SJSA1 (cell line): ENCODE measurements at places on chromosomes 13 and 19. TPM values are rescaled to one million over a fixed set of nuclear protein-coding genes. Genes with fewer than 3 reads are reported as not detected.
A peak's percentile ranks its signal among the peaks of the same experiment; 100 is the strongest.

DNA sequence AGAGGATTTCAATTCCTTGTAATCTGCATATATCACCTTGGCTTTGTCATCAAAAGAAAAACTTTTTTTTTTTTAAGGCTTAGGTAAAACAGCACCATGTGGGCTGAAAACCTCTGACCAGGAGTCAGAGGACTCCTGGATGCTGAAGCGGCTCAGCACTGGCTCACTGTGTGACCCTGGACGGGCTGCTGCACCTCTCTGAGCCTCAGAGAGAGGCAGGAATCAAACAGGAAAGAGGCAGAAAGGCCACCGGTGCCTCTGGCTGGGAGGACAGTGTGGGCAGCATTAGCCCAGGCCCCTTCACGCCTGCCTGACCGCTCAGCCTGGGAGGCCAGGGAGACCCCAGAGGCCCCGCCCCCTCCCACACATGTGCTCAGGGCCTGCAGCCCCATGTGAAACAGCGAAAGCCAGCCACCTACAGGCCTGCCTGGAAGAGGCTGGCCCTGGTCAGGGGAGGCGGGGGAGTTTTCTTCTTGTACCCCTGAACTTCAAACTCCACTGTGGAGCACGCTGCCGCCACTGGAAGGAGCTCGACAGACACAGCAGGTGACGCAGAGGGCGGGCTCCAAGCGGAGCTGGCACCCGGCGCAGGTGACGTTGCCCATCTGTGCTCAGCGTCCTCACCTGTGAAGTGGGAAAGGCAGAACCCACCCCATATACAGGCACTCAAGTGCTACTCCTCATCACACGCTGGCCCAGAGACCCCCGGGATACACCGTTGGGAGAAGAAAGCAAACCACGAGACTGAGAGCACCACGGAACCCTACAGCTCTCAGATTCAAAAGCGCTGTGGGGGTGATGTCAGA, 39.7 kb downstream of the MLLT1 start:
- no peak for DNase-seq
- H3K27me3 ChIP-seq, result no peaks in the 10 kb centered on the region
- H3K27ac ChIP-seq, result no peak overlapping the region
- H3K36me3 ChIP-seq, result peaks cover 11% of the 10 kb centered on the region
- peaks cover 4% of the 10 kb centered on the region for H3K4me1 ChIP-seq
- no peak overlapping the region for H3K4me3 ChIP-seq

The GPR18 gene
- total RNA-seq, result not detected in 2 replicates

DNA sequence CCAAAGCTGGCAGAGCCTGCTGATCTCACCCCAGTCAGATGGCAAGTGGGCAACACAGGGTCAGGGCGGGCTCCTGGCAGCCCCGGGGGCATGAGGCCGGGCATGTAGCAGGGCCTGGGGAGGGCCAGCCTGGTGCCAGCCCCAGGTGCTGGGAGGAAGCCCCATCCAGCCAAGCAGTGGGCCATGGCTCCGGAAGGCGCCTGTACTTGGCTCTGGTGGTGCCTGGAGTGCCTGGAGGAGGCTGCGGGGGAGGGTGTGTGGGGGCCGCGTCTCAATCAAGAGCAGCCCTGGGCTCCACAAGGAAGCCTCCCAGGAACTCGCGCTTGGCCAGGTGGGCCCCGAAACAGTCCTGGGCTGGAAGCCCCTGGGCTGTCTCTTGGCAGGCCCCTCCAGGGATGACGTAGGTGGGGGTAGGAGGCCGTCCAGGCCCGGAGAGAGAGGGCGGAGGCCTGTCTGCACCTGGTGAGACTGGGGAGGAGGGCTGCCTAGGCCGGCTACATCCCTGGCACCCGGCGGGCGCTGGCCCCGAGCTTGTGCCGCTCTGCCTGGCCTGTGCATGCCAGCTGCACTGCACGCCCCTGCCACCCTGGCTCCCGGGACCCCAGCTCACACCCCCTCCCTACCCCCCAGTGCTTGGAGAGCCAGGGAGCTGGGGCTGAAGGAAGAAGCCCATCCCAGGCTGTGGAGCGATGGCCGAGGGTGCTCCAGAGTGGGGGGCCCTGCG, 45.9 kb downstream of the COMP start:
- DNase-seq, result no peak
- H3K4me1 ChIP-seq, result no peaks in the 10 kb centered on the region
- no peaks in the 10 kb centered on the region for H3K27me3 ChIP-seq
- H3K4me3 ChIP-seq, result no peak overlapping the region
- H3K36me3 ChIP-seq, result no peaks in the 10 kb centered on the region

- no peak overlapping the region for H3K4me3 ChIP-seq
- no peaks in the 10 kb centered on the region for H3K4me1 ChIP-seq
- no peak overlapping the region for H3K27ac ChIP-seq
Measured at GRCh38 chr13:27968316-27969081, 616 bp downstream of the CDX2 start.

DNA sequence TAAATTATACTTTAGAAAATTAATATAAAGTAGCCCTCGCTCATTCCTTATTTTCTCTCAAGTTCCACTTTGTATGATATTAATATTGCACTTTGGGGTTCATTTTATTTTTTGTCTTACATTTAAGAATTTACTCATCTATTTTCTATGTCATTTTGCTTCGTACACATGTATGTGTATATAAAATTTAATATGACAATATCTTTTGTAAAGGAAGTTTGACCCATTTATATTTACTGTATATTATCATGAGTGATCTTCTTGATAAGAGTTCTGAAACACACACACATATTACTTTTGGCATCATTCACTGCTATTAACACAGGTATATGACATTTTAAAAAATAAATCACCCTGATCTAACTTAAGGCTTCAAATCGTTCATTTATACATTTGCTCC, 83.1 kb downstream of the IRS2 start:
- no peak overlapping the region for H3K4me3 ChIP-seq
- DNase-seq, result no peak
- H3K27me3 ChIP-seq, result peaks cover 35% of the 10 kb centered on the region
- H3K36me3 ChIP-seq, result no peaks in the 10 kb centered on the region
- no peak overlapping the region for H3K27ac ChIP-seq
- no peaks in the 10 kb centered on the region for H3K4me1 ChIP-seq

The WASF3 gene
- 0.18 TPM in 1 of 2 replicates, not detected in the other for total RNA-seq

DNA sequence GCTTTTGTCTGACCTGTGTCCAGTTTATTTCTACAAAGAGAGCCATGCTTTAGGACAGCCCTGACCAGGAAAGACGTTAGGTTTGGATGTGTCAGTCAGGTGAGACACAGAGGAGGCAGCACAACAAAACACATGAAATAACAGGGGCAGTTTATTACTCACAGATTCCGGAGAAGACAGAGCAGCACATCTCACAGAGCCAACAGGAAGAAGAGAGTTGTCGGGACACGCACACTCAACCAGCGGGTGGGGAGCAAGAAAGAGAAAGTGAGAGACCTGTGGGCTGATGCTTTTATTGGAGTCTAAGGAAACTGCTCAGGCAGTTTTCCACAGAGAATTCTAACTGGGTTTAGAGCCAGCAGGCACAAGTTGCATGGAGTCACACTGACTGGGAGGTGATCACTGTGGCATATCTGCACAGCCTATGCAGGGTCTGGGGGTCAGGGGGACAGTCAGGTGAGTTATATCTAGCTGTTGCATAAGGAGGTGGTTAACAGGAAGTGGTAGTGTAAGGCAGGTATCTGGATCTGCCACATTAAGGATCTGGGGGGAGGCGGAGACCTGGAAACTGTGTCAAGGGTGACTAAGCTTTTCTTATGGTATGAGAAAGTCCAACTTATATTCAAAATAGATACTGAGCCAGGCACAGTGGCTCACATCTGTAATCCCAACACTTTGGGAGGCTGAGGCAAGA, 24.1 kb upstream of the CEACAM20 start:
- H3K4me1 ChIP-seq, result peaks cover 33% of the 10 kb centered on the region
- no peaks in the 10 kb centered on the region for H3K27me3 ChIP-seq
- no peak overlapping the region; the same call in 1 of the 2 replicates for H3K27ac ChIP-seq
- H3K36me3 ChIP-seq, result no peaks in the 10 kb centered on the region

- DNase-seq, result no peak
- H3K4me3 ChIP-seq, result no peak overlapping the region
- no peaks in the 10 kb centered on the region for H3K27me3 ChIP-seq
- H3K36me3 ChIP-seq, result peaks cover 34% of the 10 kb centered on the region
- no peak overlapping the region for H3K27ac ChIP-seq
- H3K4me1 ChIP-seq, result no peaks in the 10 kb centered on the region
Measured at GRCh38 chr13:32381539-32381938, 46.4 kb downstream of the N4BP2L1 start.

GRCh38 chr13:97142452-97142851, 79.7 kb upstream of the MBNL2 start:
- H3K27ac ChIP-seq, result peak overlapping the region; percentile 81
- peak overlapping the region; percentile 27 for H3K4me3 ChIP-seq
- no peaks in the 10 kb centered on the region for H3K27me3 ChIP-seq
- H3K4me1 ChIP-seq, result peaks cover 36% of the 10 kb centered on the region
- H3K36me3 ChIP-seq, result no peaks in the 10 kb centered on the region

DNA sequence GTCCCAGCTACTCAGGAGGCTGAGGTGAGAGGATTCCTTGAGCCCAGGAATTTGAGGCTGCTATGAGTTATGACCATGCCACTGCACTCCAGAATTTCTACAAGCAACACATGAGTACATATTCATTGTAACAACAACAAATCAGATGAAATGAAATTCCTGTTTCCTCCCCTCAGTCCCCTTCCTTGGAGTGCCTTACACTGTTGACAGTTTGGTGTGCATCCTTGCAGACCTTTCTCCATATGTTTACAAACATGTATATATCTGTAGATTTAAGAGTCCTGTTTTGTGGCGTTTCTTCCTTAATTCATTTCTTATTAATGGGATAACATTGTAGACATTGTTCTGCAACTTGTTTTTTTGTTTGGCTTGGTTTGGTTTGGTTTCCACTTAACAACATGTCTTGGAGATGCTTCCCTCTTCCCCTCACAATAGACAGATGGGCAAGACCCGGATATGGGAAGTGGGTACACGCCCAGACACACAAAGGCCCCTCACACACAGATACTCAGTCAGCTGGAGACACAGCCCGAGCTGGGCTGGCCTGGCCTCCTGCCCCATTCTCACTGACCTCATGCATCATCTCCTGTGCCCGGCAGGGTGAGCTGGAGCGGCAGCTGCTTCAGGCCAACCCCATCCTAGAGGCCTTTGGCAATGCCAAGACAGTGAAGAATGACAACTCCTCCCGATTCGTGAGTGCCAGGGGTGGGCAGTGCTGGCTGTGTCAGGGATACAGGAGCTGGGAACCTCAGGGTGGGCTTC, 21.7 kb downstream of the MYH14 start:
- H3K4me1 ChIP-seq, result no peaks in the 10 kb centered on the region
- no peaks in the 10 kb centered on the region for H3K36me3 ChIP-seq
- no peak overlapping the region for H3K4me3 ChIP-seq
- no peak overlapping the region for H3K27ac ChIP-seq

The GDF15 gene
- 12.4 and 21.9 TPM in 2 replicates for total RNA-seq

- H3K27me3 ChIP-seq, result no peaks in the 10 kb centered on the region
- H3K27ac ChIP-seq, result no peak overlapping the region
- no peak for DNase-seq
- H3K36me3 ChIP-seq, result no peaks in the 10 kb centered on the region
Measured at GRCh38 chr19:18769989-18770528, 21.0 kb downstream of the COMP start.

- no peaks in the 10 kb centered on the region for H3K36me3 ChIP-seq
- no peak overlapping the region for H3K27ac ChIP-seq
- DNase-seq, result no peak
- H3K4me3 ChIP-seq, result no peak overlapping the region
- H3K4me1 ChIP-seq, result 0 out of 2 replicates have a peak, but pooled peaks cover 3% of the 10 kb centered on the region
Measured at GRCh38 chr19:467554-467953, 6.7 kb upstream of the SHC2 start.

The PTPRS gene
- total RNA-seq, result 52.5 and 66.6 TPM in 2 replicates

The VASP gene
- total RNA-seq, result 115 TPM in 2 replicates

- DNase-seq, result no peak
- H3K27ac ChIP-seq, result no peak overlapping the region
- H3K4me1 ChIP-seq, result no peaks in the 10 kb centered on the region
- H3K4me3 ChIP-seq, result no peak overlapping the region
Measured at GRCh38 chr13:89784161-89784809, 1563.2 kb upstream of the MIR17HG start.

DNA sequence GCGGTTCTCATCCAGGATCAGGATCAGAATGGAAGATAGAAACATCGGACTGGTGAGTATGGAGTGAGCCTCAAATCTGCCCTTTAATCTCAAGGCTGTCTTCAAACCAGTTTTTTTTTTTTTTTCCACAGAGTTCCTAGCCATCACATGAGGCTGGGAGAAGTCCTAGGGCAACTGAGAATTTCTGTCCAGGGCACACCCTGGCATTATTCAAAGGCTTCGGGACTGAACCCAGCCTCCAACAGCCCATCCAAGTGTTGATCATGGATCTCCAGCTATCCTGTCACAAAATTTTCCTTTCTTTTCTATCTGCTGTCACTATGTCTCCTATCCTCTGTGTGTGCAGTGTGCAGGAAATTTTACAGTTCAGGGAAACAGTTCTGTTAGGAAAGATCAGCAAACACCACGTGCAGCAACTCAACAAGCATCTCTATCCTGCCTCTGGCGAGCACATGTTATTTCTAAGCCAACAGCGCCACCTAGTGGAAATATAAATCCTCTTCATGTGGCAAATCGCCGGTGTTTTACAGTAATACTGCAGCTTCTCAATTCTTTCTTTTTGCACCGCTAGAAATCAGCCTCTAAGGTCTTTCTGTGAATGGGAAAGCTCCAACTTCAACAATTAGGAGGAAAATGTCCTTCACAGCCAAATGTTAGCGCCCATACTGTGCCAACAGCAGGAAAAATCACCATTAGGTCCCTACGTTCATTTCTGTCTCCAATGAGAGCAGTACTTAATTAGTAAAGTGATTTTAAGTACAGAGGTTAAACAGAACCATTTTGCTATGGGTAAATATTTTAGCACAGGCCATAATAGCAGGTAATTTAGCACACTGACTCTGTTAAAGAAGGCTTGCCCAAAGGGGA, 21.4 kb upstream of the ZNF181 start:
- no peak for DNase-seq
- H3K27me3 ChIP-seq, result 0 out of 2 replicates have a peak, but pooled peaks cover 8% of the 10 kb centered on the region
- no peaks in the 10 kb centered on the region for H3K4me1 ChIP-seq
- no peak overlapping the region for H3K27ac ChIP-seq
